ENCODE measurements at places on chromosomes 2 and 18.

- no peak for DNase-seq
These were observed 355 bp upstream of the KIDINS220 start for GRCh38 chr2:8837795-8838140.

DNA sequence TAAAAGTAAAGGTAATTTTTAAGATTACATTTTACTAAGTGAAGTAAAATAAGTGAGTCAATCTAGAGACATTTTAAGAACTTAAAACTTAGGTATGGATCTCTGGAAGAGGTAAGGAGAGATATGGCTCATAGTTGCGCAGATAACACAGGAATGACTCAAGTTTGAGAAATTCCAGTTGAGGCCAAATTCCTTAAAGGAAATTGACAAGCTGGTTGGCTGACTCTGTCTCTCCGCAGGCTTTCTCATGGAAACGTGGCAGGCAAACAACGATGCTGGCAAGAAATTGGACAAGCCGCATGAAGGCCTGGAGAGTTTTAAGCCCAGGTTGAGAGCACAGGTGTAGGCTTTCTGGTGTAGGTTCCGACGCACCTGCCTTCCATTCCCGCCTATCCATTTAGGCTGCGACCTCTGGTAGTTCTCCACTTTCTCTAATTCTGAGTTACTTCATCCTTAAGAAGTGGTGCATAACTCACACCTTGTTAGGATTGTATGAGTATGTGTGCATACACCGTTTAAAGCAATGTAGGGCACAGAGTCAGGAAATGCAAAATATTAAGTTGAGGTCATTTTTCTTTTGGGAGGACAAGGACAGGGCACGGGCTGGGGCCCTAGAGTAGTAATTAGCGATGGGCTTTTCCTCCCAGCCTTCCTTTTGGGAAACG, 589 bp upstream of the DAW1 start:
- peak; percentile 54 for DNase-seq

DNA sequence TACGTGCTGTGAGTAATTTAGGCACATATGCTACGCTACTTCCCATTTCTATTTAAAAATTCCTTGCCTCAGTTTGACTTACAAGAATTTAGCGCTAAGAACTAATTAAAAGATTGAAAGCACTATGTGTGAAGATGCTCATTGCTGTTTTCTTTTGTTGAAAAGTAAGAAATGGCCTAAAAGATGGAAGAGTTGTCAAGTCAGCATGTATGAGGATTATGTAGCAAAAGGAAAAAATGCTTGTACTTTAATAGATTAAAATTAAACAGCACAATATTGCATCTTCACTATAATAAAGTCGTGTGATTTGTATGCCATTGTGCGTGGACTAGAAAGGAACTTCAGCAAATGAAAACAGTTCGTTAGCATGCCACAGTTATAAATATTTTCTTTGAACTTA, 77.0 kb downstream of the COX7A2L start:
- no peak for DNase-seq

- DNase-seq, result no peak
These were observed 23.3 kb upstream of the FHOD3 start for GRCh38 chr18:36274083-36274715.

GRCh38 chr2:240604939-240605716, 18.6 kb downstream of the CAPN10 start:
- no peak for DNase-seq

DNA sequence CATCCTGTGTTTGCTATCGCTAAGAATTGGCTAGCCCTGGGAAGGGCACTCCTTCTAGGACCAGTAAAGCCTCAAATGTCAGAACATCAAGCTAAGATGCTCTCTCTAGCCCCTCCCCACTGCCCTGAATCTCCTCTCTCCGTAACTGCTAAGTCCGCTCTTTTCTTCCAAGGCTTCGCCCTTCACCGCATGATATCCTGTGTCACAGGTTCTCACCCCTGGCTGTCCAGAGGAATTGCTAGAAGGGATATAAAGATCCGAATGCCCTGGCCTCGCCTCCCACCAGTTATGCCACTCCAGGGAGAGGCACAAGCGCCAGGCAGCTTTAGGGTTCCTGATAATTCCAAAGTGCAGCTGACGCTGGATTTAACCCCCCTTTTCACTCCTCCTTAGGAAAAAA, 17.1 kb upstream of the GPR45 start:
- no peak for DNase-seq

- no peak for DNase-seq
These were observed 169.7 kb upstream of the APCDD1 start for GRCh38 chr18:10284540-10285282.

- DNase-seq, result no peak
These were observed 58.0 kb upstream of the ZNF236 start for GRCh38 chr18:76764291-76764901.

DNA sequence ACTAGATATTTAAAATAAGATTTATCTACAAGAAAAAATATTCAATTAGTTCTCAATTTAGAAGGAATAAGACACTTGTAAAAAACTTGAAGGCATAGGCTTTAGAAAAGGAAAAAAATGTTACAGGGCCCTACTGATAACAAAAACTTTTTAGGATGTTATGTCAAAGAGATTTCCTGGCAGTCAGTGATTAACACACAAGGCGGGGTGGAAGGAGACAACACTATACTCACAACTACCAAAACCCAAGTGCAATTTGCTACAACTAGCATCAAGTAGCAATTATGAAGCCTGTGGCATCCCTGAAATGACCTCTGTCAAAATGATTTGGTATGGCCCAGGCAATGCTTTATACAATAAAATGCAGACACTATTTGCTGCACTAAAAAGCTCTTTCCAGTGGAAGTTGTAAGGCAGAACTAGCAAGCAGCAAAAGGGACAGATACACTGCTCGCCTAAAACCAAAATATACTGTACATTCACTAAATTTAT, 15.3 kb downstream of the STRN start:
- DNase-seq, result no peak

DNA sequence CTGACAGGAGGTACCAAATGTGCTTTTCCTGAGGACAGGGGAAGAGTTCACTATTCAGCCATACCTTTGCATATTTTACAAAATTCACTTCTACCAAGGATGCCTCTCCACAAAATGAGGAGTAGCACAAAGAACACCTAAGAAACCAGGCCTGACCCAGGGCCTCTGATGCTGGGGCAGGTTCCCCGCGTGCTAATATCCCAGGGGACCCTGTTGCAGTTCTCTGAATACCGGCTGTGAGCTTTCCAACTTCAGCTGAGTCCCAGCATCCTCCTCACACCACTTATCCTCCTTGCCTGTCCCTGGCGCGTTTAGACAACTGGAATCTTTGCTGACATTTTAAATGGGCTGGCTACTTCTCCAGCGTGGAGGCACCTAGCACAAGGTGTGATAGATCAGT, 142.3 kb downstream of the BCL2 start:
- DNase-seq, result no peak

DNA sequence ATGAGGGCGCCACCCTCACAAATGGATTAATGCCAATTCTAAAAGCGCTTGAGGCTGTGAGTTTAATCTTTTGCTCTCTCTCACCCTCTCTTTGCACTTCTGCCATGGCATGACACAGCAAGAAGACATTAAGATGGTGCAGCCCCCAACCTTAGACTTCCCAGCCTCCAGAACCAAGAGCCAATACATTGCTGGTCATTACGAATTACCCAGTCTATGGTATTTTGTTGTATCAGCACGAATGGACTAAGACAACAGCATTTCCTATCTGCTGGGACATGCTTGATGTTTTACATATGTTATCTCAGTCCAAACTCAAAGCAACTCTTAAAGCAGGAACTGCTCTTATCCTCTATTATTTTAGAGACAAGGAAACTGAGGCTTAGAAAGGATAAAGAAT, 222.9 kb downstream of the STK39 start:
- no peak for DNase-seq

- DNase-seq, result no peak
These were observed 529.1 kb downstream of the ZNF804A start for GRCh38 chr2:185127412-185127811.

DNA sequence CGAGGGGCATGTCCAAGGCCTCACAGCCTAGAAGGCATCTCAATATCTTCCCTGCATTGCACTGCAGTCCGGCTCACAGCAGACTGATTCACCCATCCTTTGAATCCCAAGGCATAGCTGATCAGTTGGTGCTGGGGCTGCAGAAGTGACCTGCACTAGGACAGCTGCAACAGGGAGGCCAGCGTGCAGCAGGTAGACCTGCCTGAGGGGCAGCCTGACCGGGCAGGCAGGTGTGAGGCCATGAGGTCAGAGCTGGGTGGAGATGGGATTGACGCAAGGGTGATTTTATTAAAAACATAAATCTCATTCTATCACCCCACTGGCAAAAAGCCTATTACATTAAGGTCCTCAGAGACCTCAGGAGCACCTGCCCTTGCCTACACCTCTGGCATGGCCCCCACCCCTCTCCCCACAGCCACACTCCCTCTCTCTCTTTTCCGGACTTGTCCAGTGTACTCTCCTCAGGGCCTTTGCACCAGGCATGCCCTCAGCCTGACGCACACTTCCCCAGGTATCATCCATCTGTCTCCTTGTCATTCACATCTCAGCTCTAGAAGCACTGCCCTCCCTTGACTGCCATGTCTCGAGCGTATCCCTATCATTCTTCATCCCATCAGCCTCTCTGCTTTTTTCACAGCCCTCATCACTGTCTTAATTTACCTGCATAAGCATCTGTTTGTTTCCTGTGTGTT, 63.5 kb upstream of the WIPF1 start:
- DNase-seq, result no peak

GRCh38 chr18:45525301-45525700, 90.0 kb upstream of the SLC14A2 start:
- no peak for DNase-seq

DNA sequence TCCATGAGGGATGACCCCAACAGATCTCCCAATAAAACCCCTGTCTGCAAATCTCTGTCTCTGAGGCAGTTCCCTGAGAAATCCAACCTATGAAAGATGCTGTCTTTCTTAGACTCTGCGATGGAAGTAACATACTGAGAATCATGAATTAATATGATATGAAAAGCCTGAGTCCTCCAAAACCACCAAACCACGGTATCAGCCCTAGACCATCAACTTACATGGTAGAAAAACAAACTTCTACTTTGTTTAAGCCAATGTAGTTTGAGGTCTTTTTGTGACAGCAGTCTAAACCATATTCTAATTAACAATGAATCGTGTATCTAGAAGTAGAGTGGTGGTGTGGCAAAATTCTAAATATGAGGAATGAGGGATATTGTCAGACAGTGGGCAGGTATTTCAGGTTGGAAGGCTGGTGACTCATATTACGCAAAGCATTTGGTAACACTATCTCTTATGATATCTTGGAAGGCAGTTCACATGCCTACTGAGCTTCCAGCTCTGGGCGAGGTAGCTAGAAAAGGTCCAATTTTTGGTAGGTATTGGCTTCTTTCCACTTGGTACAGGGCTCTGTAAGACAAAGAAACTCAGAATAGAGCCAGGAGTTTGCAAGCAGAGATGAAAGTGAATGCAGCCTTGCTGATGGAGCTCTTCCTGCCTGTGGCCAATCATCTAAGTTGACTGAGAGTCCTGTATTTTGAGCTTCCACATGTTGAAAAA, 215.8 kb downstream of the ZFP36L2 start:
- no peak for DNase-seq

DNA sequence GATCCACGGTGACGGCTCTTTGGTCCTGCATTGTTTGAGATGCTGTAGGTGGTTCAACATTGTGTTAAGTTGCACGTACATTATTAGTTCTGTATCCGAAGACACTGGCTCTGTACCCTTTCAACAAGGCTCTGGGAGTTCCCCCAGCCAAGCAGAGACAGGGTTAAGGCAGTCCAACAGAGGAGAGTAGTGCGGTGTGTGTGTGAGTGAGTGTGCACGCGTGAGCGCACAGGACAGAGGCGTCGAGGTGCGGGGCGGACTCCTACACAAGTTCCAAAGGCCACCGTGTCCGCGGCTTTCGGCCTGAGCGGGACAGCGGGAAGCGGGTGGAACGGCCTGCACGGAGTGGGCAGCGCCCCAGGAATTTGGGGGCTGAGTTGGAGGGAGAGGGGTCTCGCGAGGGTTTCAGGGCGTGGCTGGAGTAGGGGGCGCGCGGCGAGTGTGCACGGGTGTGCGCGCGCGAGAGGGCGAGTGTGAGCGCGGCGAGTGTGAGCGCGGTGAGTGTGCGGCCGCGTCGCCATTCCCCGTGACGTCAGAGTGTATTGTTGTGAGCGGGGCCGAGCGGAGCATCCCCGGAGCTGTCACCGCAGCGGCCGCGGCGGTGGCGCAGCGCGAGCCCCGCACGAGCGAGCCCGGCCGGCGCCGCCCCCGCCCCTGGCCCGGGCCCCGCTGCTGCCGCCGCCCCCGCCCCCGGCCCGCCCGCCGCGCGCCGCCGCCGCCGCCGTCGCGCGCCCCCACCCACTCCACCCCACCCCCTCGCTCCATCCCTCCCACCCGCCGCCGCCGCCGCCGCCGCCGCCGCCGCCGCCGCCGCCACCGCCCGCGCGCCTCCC, at the start of gene ASXL3:
Gene ASXL3, plus strand, starts transcription at position 535 of the 833 bp plus-strand sequence. CDS start 413 bp downstream, outside the sequence.
- no peak for DNase-seq

GRCh38 chr18:67636597-67637385, 120.3 kb upstream of the DSEL start:
- DNase-seq, result no peak

Data from AG10803 (cell line).